Chondrocyte (in vitro differentiated cells): ENCODE measurements at places on chromosomes 1 and 21. TPM values are rescaled to one million over a fixed set of nuclear protein-coding genes. Genes with fewer than 3 reads are reported as not detected.

GRCh38 chr1:89910780-89911179, 84.1 kb upstream of the ZNF326 start:
- DNase-seq: no peak

DNA sequence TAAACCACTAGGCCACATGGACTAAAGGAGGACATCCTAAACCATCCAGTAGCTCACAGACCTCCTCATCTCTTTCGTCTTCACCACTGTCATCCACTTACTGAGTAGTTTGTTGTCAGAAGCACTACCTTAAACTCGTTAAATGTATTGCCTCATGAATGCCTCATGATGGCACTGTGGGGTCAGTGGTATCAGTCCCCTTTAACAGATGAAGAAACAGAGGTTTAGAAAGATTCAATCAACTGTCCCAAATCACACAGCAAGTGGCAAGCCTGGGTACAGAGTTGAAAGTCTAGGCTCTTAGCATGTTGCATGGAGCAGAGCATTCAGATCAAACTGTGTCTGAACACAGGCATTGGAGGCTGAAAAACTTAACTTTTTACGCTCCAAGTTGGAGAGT, 183.6 kb upstream of the KIAA0040 start:
- no peak for DNase-seq

GRCh38 chr21:14686466-14687267, 140.6 kb upstream of the SAMSN1 start:
- DNase-seq: no peak

DNA sequence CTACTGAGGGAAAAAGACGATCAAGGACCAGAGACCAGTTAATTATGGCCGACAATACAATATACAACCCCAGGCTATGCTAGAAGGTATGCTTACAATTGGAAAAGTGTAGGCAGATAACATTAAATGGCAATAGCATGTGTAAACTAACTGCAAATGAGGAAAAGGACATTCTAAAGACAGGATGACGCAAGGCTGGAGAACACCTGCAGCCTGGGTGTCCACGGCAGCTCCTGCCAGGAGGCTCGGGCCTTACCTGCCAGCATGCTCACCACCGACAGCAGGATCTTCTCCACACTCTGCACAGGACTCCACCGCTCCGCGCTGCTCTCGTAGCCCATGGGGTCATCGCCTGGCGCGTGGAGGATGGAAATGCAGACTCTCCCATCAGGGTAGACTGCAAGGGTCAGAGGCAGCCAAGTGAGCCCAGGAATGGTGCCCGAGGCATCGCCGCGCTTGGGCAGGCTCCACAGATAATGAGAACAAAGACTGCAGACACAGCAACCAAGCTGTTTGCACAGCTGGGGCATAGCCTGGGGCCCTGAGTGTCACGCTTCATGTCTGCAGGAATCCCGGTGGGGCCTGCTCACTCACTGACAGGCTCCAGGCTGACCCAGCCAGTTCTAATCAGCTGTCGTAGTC, 28.2 kb downstream of the UBE2G2 start:
- peak; percentile 69 for DNase-seq

GRCh38 chr1:17670587-17671313, 84.4 kb upstream of the ACTL8 start:
- DNase-seq: no peak

DNA sequence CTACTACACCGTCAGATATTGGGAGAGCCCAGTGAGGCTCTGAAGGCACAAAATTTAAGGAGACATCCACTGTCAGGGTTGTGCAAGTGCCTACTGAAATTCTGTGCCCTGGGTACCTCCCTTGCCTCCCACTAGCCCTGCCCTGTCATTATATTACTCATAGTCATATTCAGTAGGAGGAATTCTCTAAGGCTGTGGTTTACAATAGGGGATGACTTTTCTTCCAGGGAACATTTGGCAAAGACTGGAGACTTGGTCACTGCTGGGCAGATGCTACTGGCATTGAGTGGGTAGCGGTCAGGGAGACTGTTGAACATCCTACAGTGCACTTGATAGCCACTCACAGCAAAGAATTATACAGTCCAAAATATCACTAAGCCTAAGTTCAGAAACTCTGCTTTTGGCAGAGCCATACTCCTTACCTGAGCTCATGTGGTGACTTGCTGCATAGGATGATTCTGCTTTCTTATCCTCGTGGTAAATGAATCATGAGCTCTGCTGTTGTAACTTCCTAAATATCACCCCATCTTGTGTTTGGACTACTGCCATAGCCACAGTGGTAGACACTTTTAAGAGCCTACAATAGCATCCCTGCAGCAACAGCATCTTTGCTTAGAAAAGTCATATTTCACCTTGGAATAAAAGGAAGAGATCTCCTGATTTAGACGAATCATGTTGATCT, 563.4 kb upstream of the PLXNA2 start:
- DNase-seq: no peak

GRCh38 chr1:110498270-110498669, 20.7 kb downstream of the KCNA10 start:
- DNase-seq: no peak

- DNase-seq: no peak
These were observed 7.9 kb upstream of the TNNT2 start for GRCh38 chr1:201385299-201385891.

Gene AMIGO1
- 3.1 to 4.6 TPM (median 4.5 TPM) in 3 replicates for total RNA-seq

Gene KRTAP19-5
- total RNA-seq: not detected in 3 replicates
